ENCODE measurements at places on chromosomes 4 and X.

GRCh38 chr4:115945026-115945425 lies 831.6 kb upstream of the NDST4 start:
- DNase-seq = no peak

DNA sequence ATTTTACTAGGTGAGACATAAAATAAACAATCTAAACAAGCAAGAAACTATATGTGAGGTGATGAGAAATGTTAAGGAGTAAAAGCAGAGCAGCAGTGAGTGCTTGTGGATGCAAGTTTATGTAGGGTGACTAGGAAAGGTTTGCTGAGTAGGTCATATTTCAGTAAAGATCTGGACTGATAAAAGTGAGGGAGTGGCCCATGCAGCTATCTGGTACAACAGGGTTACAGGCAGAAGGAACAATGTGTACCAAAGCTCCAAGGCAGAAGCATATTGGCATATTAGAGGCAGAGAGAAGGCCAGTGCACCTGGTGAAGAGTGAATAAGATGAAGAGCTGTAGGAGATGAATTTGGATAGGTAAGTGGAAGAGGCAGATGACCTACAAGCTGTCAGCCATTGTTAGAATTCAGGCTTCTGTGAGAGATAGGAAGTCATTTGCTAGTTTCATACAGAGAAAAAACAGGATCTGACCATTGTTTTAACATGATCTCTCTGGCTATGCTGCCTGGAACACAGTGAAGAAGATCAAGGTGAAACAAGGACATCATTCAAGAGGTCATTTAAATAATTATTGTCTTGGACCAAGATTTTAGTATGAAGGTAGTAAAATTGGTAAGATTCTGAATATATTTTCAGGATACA lies 274.6 kb downstream of the ANKRD50 start:
- DNase-seq = no peak

DNA sequence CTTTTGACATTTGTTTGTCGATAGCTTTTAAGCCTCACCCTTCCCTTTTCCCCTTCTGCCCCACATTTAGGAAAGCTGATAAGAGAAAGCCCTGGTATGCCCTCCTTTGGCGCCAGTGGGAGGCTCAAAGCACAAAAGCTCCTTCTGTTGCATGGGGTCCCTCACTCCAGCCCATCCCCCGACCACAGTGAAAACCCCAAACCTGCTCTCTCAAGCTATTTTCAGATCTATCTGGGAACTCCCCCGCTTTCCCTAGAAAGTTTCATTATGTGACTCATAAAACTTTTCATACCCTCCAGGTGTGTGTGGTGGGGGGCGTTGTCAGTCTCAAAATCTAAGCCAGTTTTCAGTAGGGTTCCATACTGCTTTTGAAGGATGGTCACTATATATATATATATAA lies 259.0 kb upstream of the PCDH7 start:
- DNase-seq = no peak

GRCh38 chr4:14387647-14388046 lies 614.6 kb upstream of the CPEB2 start:
- DNase-seq = no peak

DNA sequence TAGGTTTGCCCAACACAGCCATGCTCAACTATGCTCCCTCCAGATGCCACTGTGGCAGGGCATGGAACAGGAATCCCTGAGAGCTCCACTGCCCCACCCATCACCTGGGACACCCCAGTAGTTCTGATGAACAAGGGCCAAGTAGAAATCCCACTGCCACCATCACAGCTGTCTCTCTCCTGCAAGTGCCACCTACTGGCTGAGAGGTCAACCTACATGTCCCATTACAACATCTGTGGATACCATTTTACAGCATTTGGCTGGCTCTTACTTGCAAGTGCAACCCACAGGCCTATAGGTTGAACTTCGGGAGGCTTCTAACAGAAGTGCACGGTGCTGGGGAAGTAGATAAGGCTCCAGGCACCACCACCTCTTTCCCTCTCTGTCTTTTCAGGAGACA lies 142.5 kb downstream of the CXXC4 start:
- no peak for DNase-seq

DNA sequence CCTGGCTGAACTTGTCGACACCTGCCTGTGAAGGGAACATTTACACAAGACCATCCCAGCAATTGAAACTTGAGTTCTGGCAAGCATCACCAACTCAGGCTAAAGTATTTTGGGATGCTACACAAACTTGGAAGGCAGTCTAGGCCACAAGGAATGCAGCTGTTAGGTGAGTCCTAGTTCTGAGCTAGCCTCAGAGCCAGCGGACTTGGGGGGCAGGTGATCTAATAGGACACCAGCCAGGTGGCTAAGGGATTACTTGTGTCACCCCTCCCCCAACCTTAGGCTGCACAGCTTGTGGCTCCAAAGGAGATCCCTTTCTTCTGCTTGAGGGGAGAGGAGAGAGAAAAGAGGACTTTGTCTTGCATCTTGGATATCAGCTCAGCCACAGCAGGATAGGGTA lies 62.3 kb upstream of the DKK2 start:
- no peak for DNase-seq

DNA sequence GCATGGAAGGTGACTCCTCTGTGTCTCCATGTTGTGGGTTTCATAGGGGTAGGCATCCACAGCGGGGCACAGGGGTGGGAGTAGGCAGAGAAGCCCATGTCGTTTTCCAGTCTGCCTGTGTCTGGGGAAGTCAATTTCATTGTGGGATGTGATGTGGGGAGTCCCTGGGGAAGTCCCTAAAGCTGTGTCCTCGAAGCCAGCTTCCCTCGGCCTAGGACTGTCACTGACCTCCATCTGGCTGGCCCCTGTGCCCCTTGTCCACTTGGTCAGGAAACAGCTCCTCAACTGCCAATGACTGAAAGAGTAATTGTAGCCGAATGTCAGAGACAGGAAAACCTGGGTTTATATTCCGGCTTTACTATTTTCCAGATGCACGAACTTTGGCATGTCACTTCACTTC lies 109.6 kb downstream of the DRD5 start:
- no peak for DNase-seq

All from Kasumi-1 (cell line).